Activated CD4-positive, alpha-beta T cell treated with anti-CD3 and anti-CD28 coated beads for 36 hours (primary cell): ENCODE measurements at places on chromosomes 6 and 20. TPM values are rescaled to one million over a fixed set of nuclear protein-coding genes. Genes with fewer than 3 reads are reported as not detected.

The C6orf163 gene
- total RNA-seq: 1.5 TPM

The CST7 gene
- 14.0 TPM for total RNA-seq

GRCh38 chr6:50116390-50116789 lies 66.7 kb upstream of the DEFB112 start:
- DNase-seq: no peak

The RRAGD gene
- total RNA-seq: 19.6 TPM
